Right lobe of liver (tissue), 6 donors: ENCODE measurements at places on chromosomes 13 and 19. TPM values are rescaled to one million over a fixed set of nuclear protein-coding genes. Genes with fewer than 3 reads are reported as not detected.
A peak's percentile ranks its signal among the peaks of the same experiment; 100 is the strongest.

DNA sequence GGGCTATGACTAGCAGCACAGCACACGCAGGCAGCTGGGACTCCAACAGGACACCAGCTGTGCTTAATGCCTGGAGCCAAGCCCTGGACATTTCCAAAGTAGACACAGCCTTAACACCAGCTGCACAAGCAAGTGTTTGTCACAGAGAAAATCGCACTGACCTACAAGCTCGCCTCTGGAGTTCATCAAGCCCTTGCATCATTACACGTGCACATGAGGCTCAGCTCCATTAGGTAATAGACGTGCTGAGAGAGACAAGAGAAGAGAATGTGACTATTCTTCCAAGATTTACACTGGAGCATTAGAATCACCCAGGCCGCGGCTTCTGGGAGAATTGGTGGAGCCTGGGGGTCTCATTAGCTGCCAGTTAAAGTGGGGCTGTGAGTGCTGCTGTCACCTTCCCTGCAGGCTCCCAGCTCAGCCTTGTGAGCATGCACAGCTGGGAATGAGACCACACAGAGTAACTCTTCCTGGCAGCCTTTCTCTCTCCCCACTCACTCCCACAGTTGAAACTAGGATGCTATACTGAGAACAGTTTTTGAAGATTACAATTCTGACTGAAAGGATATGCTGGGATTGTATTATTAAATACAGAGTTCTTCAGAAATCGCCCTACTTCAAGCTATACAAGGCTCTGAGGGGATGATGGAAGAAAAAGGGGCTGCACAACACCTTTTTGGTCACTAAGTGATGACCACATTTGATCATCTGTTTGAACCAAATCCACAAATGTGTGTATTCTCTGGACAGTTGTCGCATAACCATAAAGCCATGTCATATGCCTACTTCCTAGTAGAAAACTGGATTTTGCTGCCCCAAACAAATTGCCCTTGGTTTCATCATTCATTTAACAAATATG, 10.5 kb downstream of the STOML3 start:
- no peak overlapping the region for H3K4me3 ChIP-seq
- H3K27me3 ChIP-seq: no peaks in the 10 kb centered on the region
- no peak for DNase-seq
- no peaks in the 10 kb centered on the region for H3K36me3 ChIP-seq
- H3K4me1 ChIP-seq: no peaks in the 10 kb centered on the region

NLRP11 gene
- 0.29 TPM for total RNA-seq

DNA sequence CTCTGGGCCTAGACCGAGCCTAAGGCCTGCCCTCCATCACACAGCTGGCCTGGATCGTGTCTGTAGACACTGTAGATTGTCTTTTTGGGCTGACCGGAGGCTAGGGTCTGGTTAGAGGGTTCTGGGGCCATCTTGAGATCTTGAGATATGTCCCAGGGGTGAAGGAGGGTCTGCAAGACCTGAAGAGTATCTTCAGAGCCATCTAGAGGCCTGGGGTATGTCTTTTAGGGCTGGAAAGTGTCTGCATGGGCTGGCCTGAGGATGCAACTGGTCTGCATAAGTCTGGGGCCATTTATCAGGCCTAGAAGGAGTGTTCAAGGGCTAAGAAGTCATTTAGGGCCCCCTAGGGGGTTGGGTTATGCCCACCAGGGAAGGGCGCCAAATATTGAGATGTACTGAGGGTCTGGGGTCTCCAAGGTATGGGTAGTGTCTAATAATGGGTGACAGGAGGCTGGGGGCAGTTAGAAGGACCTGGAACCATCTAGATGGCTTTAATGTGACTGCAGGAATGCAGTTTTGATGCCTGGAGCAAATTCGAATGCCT, 555 bp downstream of the SCAF1 start:
- no peaks in the 10 kb centered on the region for H3K4me1 ChIP-seq
- H3K27me3 ChIP-seq: no peaks in the 10 kb centered on the region
- peak overlapping the region; percentile 96 for H3K4me3 ChIP-seq
- no peaks in the 10 kb centered on the region for H3K36me3 ChIP-seq

ZNF429 gene
- 8.4 TPM for total RNA-seq

- H3K27me3 ChIP-seq: no peaks in the 10 kb centered on the region
- H3K27ac ChIP-seq: no peak overlapping the region
- no peak for DNase-seq
Observed at GRCh38 chr19:32165750-32166149, 179.7 kb upstream of the ZNF507 start.

SCGB2B2 gene
- total RNA-seq: 0.34 TPM

DNA sequence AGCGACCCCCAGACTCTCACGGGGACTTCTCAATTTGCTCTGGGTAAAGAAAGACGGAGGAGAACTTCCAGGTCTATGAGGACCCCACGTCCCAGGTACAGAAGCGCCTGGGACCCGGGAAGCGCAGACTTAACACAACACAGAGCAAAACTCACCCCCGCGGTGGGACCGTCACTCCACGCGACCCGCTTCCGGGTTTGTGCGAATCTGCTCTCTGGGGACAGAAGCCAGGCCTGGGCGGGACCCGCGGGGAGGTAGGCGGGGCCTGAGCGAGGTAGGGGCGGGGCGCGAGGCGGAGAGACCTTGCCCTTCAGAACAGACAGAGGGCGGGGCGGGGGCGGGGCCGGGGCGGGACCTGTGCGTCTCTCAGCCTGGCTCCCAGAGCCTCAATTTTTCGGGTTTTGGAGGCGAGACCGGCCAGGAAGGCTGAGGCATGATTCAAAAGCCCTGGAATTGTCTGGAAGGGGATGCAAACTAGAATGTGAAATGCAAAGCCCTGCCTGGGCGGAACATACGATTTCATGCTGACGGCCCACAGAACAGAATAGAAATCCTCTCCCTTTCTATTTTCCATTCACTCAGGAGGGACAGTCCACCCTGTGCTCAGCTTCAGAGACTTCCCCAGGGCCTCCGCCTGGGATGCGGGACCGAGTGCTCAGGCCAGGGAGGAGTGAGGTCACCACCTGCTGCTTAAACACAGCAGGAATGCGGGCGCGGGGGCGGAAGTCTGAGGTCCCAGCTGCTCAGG, 19.3 kb upstream of the ZNF888 start:
- H3K27me3 ChIP-seq: no peaks in the 10 kb centered on the region
- H3K36me3 ChIP-seq: no peaks in the 10 kb centered on the region
- DNase-seq: peak; percentile 88
- H3K4me1 ChIP-seq: no peaks in the 10 kb centered on the region

GRCh38 chr13:47959468-47960247, 41.4 kb downstream of the SUCLA2 start:
- no peaks in the 10 kb centered on the region for H3K36me3 ChIP-seq
- DNase-seq: no peak
- H3K27ac ChIP-seq: no peak overlapping the region
- no peak overlapping the region for H3K4me3 ChIP-seq

RAB3D gene
- 2.7 TPM for total RNA-seq

DMRTC2 gene
- total RNA-seq: not detected

DNA sequence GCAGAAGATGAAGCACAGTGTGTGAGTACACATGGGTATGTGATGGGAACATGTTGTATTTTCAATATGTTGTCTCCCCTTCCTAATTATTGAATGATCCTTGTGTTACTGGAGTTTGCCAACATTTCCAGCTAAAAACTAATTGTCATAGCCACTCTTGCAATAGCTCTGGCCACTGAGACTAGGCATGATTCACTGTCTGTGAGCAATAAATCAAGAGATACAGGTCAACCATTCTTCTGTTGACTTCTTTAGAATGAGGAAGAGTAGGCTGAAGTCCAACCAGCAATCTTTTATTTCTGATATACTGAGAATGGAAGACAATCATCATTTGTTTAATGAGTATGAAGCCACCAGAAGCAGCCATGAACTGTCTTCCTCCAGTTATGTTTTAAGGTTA, 413.9 kb downstream of the SLITRK5 start:
- H3K36me3 ChIP-seq: no peaks in the 10 kb centered on the region
- no peak overlapping the region for H3K4me3 ChIP-seq
